ENCODE measurements at places on chromosomes 12 and 14.

- no peak for DNase-seq
Observed at GRCh38 chr14:103504991-103505565, 17.6 kb downstream of the CKB start.

GRCh38 chr12:100234166-100234565 is 32.7 kb downstream of the DEPDC4 start:
- DNase-seq: no peak

DNA sequence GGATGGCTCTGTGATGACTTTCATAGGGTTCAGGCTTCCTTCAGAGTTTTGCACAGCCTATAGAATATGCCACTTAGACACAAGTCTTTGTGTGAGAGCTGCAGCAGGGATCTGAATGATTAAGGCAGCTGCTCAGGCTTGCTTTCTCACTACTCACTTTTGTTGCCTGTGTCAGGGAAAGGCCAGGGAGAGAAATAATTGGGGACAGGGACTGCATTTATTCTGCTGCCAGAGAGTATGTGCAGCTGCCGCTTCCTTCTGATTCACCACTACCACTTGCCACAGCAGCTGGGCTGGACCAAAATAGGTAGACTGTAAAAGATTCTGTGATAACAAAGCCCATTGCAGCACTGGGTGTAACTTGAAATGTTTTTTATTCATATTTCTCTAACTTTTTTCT is 49.7 kb downstream of the TRMT5 start:
- DNase-seq: no peak

DNA sequence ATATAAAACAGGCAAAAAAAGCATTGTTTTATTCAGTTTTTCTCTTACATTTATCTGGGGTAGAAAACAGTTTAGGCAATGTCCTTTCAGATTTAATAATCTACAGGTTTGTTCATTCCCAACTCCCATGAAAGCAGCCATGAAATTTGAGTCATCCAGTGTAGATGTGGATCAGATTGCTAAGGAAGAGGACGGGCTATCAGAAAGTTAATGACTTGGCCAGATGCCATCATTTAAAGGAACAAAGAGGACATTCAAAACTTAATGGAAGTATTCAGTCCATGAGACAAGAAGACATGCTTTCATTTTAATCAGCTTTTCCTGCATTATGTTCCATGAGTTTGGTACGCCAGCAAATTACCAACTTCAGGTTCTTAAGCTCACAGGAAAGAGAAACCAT is 31.1 kb upstream of the POC1B start:
- DNase-seq: no peak

DNA sequence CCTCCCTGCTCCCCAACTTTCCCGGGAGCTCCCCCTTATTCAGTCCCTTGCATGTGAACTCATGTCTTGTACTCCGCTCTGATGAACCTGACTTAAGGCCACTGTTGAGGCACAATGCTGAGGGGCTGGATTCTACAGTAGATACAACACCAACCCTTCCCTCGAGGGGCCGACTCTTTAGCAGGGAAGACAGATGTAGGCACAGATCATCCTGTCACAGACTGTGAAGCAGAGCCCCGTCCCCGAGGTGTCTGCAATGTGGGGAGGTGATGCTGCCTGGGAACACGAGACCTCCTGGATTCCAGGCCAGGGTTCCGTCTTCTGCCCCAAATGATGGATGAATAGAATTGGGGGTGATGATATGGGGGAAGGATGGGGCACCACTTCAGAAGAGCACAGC is 175.1 kb downstream of the CHST11 start:
- DNase-seq: no peak

DNA sequence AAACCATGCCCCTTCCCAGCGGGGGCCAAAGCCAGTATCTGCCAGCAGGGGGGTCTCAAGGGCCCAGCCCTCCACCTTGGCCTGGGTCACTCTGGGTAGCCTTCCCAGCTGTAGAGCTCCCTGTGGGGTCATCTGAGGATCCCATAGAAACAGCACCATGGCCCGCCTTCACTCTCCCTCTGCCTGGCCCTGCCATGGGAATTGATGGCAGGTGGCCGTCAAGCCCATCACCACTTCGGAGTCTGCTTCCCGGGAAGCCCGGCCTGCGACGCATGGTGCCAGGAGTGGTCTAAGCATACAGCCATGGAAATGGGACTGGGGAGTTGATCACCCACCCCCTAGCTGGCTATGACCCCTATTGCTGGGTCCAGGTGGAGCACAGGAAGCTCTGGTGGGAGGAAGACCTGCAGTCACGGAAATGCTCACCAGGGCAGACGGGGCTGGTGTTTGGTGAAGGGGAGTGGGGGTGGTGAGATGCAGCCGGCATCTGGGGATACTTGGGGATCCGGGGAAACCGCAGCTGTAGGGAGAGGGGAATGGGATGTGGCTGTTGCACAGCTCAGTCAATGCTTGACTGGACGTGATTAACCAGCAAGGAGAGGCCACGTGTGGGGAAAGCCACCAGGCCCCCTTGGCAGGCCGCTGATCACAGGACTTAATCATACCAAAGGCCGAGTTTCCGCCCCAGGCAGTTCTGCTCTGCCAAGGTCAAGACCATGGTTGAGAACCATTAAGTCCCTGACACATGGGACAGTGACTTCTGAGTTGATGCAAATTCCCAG is 52.2 kb upstream of the DIO3 start:
- DNase-seq: no peak

- DNase-seq: no peak
Observed at GRCh38 chr14:87067591-87067990, 925.4 kb downstream of the GALC start.

DNA sequence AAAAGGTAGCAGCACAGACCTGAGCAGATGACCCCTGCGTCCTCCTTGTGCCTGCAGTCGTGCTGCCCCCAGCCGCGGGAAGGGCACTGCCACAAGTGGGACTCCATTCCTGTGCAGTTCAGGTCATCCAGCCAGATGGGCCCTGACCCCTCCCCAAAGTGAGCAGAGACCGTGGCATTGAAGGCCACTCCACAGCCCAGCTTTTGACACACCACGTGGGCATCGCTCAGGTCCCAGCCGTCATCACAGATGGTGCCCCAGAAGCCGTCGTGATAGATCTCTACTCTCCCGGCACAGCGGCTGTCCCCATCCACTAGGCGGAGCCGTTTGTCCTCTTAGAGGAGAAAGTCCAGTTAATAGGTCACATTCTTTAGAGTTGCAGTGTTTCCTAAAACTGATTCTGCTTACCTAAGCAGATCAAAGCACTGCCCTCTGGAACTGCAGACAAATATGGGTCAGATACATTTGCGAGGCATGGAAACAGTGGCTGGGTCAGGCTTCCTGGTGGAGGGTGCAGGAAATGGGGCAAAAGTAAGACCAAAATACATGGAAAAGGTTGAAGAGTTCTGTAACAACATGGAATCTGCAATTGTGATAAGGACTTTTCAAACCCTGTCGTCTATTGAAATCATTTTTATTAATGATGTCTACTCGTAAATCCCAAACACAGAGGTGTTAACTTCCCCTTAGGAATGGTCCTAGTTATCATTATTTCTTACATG is 69.4 kb downstream of the CD163L1 start:
- peak; percentile 80 for DNase-seq

GRCh38 chr14:58677517-58677916 is 39.8 kb downstream of the DACT1 start:
- no peak for DNase-seq

GRCh38 chr12:114746297-114747011 is 62.5 kb upstream of the TBX3 start:
- no peak for DNase-seq

DNA sequence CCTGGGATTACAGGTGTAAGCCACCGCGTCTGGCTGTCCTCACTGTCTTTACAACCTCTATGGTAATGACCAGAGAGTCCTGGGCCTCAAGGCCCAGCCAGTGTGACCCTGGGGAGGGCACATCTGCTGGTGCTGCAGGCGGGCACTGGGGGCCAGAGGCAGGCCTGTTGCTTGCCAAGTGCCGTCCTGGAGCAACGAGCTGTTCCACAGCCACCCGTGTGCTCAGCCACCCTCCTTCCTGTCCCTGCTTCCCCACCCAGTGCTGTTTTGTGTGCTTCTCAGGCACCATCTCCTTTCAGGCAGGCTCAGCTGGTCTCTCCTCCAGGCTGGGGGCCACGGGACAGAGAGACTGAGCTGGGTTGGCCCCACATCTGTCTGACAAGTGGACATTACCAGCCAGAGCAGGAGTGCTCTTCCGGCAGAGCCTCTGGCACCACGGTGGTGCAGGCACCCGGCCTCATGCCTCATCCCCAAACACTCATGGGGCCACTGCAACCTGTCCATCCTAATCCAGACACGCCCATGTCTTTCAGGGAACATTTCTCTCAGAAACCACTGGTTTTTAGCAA is 9.0 kb downstream of the SLC25A47 start:
- DNase-seq: no peak

GRCh38 chr14:50070230-50070629 is 46.1 kb downstream of the VCPKMT start:
- DNase-seq: no peak

DNA sequence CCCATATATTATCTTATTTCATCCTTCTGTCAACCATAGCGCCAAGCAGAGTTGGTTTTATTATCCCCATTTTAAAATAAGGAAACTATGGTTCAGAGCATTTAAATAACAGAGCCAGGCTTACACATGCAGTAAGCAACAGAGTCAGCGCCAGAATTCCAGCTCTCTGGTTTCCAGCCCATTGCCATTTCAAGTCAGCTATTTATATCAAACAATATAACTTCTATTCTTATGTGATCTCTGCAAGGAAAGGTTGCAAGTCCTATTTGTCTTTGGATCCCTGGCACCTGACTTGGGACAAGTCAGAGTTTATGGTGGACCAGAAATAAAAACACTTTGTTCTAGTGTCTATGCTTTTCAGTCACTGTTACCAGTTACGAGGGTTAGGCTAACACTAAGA is 174.1 kb upstream of the EEA1 start:
- DNase-seq: no peak

- DNase-seq: no peak
Observed at GRCh38 chr12:99627459-99627858, 20.1 kb upstream of the GARIN6 start.

DNA sequence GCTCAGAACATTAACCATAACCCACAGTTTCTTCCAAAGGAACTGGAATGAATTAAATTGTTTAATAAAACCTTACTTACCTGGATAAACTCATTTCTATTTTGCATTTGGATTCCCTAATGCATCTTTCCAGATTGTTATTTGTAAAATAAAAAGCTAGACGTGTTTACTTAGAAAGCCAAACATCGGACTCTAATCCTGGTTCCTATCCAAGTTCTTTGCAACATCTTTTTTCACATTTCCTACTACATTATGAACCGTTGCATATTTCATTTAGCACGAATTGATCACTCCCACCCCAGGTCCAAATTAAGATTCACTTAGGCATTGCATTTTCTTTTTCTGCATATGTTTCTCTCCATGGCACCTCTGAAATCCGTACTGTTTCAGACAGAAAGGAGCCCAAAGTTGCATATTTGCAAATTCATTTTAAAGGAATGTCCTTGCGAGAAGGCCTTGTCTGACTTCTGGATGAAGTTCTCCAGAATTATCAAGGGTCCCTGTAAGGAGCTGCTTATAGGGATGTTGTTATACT is 164.4 kb upstream of the GSC start:
- DNase-seq: no peak

- DNase-seq: no peak
Observed at GRCh38 chr12:122610207-122610606, 83.2 kb downstream of the KNTC1 start.

DNA sequence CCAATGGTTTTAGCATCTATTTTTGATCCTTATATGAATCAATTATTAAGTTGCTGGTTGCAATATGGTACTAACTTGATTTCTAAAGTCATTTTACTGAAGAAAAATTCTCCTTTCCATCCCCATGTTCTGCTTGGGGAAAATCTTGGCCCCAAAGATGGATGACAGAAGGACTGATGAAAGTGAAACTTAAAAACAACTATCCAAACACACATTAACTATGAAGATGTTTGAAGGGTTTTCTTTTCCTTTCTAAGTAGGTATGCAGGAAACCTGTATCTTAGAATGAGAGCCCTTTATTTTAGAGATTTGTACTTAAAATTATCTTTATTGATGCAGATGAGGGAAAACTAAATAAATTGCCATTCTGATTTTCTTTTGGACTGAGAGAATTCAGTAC is 5.9 kb downstream of the C12orf71 start:
- DNase-seq: no peak

DNA sequence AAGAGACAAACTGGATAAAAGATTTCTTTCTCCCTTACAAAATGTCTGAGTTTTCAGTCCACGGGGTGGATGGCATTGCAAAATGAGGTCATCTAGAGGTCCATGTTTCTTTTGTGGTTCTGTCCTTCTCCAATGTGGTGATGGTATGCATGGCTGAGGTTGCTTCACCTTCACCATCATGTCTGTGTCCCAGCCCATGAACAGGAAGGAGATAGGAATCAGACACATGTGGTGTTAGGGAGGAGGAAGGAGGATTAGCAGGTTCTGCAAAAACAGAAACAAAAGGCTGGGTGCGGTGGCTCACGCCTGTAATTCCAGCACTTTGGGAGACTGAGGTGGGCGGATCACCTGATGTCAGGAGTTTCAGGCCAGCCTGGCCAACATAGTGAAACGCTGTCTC is 11.0 kb upstream of the AEBP2 start:
- no peak for DNase-seq

DNA sequence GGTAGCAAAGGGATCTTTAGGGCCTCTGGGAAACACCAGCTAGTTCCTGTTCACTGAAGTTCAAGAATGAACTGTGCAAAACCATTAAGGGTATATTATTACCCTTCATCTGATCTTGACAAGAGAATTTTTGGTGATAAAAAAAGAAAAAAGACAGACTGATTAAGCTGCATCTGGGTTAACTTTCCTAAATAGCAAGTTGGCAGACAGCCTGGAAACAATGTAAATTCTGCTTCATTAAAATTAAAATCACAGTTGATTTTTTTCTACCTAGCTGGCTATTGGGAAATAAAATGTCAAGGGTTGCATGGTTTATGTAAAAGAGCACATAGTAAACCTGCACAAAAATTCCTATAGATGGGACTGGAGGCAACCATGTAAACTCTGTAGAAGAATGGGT is 126.6 kb upstream of the PRKD1 start:
- DNase-seq: no peak

DNA sequence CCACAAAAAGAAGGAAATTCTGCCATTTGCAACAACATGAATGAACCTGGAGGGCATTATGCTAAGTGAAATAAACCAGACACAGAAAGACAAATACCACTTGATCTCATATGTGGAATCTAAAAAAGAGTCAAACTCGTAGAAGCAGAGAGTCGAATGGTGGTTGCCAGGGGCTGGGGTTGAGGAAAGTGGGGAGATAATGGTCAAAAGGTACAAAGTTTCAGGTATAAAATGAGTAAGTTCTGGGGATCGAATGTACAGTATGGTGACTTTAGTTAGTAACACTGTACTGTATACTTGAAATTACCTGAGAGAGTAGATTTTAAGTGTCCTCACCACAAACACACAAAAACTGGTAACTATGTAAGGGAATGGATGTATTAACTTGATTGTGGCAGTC is 129.4 kb downstream of the PPM1H start:
- no peak for DNase-seq

- DNase-seq: no peak
Observed at GRCh38 chr14:49959822-49960408, 67.0 kb downstream of the ARF6 start.

All from NT2/D1 (cell line).